Type B pancreatic cell (in vitro differentiated cells): ENCODE measurements at places on chromosomes 2 and 18.

- DNase-seq, result no peak
Measured at GRCh38 chr2:71546275-71546638, 92.9 kb downstream of the DYSF start.

DNA sequence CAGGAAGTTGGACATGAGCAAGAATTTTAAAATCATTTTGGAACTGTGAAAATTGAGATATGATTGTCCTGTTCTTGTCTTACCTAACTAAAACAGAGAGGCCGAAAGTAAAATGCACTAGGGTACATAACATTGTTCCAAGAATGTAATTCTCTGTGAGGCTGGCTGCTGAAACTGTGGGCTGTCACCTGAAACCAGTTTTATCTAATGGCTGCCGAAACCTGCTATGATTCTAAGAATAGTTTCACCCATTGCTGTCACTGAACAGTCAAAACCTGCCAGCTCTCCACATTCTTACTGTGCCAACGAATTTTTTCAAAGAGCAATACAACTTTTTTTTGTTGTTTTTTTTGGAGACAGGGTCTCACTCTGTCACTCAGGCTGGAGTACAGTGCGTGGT lies 119.3 kb upstream of the ZSWIM2 start:
- DNase-seq, result no peak

- no peak for DNase-seq
Measured at GRCh38 chr2:177679611-177680605, 287.3 kb downstream of the AGPS start.

- DNase-seq, result no peak
Measured at GRCh38 chr2:138475277-138475776, 26.2 kb upstream of the SPOPL start.

GRCh38 chr2:69013840-69014821 lies 1.2 kb downstream of the ANTXR1 start:
- no peak for DNase-seq

DNA sequence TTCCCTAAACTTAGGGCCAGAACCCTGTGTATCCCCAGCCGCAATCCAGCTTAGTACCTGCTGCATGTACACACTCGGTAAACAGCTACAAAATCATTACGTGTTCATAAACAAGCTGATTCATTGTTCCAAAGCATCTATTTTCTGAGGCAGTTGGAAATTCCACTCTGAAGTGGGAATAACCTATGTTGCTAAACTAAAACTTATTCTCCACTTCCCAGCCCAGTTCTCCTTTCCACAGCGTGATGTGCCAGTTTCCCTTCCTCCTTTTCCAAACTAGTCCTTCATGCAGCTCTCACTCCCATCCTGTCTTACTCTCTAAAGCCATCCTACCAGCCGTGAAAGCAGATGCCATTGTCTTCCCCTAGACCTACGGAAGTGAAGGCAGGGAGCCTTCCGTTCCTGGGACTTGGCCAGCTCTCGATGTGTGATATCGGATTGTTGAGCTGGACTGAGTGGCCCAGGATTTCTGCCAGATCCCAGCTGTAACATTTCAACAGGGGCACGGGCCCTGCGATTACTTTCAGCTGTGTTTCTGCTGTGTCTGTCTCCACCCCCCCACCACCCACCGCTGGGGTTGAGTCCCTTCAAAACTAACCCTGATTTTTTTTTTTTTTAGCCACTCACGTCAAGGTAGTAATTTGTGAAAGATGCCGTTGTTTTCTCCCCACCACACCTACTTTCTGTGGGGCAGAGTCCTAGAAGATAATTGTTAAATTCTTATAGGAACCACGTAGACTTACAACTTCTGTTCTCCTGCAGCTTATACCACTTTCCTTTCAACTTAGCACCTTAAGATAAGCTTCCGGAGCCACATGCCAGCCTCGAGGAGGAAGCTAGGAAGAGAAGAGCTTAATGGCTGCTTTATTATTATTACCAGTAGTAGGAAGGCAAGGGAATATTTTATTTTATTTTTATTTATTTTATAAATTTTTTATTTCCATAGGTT lies 100.9 kb downstream of the CRIM1 start:
- no peak for DNase-seq

- no peak for DNase-seq
Measured at GRCh38 chr2:48209214-48209885, 303.1 kb upstream of the FBXO11 start.

- no peak for DNase-seq
Measured at GRCh38 chr18:68679528-68679927, 35.4 kb downstream of the TMX3 start.

GRCh38 chr2:231781798-231782726 lies 980 bp upstream of the PDE6D start:
- DNase-seq, result no peak

GRCh38 chr2:21818212-21818795 lies 694.5 kb downstream of the TDRD15 start:
- no peak for DNase-seq

GRCh38 chr2:233243348-233243747 lies 8.1 kb upstream of the ATG16L1 start:
- no peak for DNase-seq

DNA sequence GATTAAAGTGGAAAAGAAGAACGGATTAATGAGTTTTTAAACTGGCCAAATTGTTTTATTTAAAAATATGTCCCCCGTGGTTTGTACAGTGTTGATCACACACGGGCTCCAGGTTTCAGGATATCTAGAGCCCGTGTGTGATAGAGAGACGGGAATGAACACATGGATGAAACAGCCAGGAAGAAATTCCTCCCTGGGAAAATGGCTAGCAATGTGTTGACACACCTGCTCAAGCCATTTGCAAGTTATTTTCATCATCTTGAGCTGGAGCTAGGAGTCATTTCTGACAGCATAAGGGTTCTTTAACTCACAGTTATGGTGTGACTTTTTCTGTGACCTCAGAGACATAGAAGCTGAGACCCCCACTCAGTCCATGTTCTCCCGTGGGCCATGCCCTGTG lies 81.6 kb downstream of the LRRFIP1 start:
- DNase-seq, result no peak

GRCh38 chr2:194205568-194206227 lies 1451.3 kb upstream of the SLC39A10 start:
- DNase-seq, result no peak

GRCh38 chr2:212299943-212300342 lies 238.7 kb downstream of the ERBB4 start:
- DNase-seq, result no peak

- no peak for DNase-seq
Measured at GRCh38 chr2:137525641-137526190, 438.6 kb upstream of the HNMT start.

DNA sequence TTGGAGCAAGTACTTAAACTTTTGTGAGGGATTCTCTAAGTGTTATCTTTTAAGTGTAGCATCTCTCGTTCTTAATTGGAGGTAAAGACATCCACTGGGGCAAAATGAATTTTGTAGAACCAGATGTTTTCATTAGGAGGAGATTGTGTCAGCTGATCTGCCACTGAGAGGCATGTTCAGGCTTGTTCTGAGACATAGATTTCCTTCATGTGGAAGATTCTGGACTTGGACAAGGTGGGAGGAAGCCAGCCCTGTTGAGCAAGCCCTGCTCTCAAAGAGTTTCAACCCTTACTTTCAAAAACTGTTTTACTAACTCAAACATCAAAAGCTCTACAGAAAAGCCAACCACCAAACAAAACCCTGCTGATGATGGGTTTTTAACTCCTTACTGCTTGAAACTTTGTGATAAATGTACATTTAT lies 6.5 kb downstream of the MAP4K4 start:
- no peak for DNase-seq

DNA sequence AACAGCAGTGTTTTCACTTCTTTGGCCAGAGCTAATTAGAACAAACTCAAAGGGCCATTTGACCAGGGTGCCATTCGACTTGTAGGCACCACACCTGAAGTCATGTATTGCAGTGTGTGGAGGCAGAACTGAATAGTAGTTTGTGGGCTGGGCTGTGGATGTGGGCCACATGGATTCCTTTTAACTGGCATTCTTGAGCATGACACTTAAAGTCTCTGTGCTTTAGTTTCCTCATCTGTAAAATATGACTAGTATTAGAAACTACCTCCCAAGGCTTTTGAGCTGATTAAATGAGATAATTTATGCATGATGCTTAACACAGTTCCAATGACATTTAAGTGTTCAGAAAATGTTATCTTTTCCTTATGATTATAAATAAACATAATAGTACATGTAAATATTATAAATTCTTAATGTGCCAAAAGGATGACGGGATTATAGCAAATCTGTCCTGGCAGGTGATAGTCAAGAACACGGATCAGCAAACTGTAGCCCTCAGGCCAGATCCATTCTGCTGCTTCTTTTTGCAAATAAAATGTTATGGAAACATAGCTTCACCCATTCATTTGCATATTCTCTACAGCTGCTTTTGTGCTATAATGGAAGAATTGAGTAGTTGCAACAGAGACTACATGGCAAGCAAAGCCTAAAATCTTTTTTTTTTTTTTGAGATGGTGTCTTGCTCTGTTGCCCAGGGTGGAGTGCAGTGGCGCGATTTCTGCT lies 36.3 kb upstream of the CCDC68 start:
- DNase-seq, result no peak

DNA sequence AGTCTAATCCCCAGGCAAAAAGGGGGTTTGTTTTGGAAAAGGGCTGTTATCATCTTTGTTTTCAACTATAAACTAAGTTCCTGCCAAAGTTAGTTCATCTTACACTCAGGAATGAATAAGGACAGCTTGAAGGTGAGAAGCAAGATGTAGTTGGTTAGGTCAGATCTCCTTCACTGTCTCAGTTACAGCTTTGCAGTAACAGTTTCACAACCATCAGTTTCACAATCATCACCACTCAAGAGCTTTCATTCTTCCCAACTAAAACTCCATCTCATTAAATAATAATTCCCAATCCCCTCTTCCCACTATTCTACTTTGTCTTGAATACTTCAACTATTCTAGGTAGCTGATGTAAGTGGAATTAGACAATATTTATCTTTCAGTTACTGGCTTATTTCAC lies 200.9 kb downstream of the NYAP2 start:
- no peak for DNase-seq

- DNase-seq, result no peak
Measured at GRCh38 chr18:7303316-7304060, 72.6 kb downstream of the LRRC30 start.

DNA sequence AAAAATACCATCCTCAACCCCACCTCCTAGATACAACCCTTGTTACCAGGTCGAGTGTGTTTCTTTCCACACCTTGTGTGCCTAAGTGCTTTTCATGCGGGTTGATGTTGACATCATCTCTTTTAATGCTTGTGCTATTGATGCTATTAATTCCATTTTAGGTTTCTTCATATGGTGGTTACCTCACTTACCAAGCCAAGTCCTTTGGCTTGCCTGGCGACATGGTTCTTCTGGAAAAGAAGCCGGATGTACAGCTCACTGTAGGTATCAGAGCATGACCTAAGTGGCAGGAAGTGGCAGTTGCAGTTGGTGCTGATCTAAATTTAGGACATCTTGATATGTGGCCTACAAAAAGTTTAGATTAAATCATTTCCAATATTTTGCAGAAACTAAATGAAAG lies 149.9 kb upstream of the TTC39C start:
- no peak for DNase-seq

DNA sequence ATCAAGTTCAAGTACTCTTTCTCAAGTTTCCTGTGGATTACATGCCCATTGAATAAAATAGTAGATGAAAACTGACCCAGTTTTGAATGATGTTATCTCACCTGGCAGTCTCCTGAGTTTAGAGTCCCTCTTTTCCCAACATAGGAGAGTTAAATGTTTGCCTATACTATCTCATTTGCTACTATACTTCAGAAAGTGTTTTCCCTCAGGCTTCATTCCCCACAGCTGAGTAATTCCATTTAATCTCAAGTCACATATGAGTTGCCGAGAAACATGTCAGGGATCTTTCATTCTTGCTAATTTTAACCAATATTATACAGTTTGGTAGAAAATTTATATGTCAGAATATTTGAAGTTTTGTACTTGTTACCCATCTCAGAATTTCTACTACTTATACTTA lies 150.4 kb upstream of the CDH19 start:
- no peak for DNase-seq

DNA sequence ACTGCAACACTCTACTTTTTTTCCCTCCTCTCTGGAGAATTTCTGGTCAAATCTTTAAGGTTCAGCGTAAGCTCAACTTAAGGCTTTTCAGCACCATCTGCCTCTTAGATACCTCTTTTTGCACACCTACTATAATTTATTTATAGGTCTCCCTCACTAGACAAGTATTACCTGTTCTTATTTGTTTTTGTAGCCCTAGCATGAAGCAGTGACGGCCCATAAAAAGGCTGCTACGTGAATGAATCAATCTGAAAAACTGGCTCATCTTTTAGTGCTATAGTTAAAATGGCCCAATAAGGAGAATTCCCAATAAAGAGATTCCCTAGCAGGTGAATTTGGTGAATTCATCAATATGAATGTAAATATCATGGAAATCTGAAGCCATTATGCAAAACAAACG lies 6.5 kb downstream of the RNF149 start:
- no peak for DNase-seq

- DNase-seq, result no peak
Measured at GRCh38 chr2:237551071-237551574, 15.3 kb upstream of the PRLH start.

DNA sequence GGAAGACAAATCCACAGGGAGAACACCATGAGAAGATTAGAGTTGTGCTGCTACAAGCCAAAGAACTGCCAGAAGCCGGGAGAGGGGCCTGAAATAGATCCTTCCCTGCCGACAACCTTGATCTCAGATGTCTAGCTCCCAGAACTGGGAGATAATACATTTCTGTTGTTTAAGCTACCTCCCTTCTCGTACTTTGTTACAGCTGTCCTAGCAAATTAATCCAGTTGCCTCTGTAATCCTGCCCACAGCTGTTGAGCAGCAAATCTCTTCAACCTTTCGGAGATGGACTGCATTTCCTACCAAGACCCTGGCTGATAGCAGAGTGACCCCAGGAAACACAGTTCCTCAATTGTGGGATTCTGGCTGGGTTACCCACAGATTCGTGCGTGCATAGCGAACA lies 2.6 kb upstream of the TBC1D8 start:
- DNase-seq, result no peak

DNA sequence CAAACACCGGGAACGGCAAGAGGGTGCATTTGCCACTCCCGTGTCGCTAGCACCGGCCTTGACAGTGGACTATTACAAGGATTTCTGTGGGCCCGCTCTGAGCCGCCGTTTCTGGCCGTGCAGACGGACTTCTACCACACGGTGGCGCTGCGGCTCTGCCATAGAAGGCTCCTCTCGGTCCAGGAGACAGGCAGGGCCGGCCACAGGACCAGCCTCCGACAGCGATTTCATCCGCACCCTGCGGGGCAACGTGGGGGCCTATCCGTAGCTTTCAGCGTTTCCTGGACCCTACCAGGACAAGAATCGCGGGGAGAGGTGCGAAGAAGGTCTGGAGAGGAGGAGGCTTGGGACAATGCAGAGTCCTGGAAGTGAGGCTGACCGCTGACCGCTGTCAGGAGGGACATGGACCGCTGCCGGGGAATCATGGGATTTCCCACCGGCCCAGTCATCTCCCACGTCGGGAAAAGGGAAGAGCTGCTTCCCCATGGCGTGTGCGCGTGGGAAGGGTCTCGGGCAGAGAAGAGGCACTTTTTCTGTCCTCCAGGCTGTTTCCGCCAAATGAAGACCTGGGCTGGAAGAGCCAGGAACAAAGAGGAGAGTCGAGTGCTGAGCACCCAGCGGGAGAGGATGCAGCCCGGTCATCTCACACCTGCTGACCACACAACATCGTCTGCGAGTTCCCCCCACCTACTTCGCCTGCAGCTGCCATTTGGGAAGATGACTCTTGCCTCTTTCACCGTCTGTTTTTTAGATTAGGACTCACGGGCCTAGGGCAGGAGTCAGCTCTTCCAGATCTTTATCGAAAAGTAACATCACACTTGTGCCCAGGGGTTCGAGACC lies 35.5 kb upstream of the HAAO start:
- DNase-seq, result peak; percentile 93

- DNase-seq, result no peak
Measured at GRCh38 chr2:197433780-197434438, 919 bp downstream of the SF3B1 start.
